ENCODE measurements at places on chromosomes 5 and 9.

DNA sequence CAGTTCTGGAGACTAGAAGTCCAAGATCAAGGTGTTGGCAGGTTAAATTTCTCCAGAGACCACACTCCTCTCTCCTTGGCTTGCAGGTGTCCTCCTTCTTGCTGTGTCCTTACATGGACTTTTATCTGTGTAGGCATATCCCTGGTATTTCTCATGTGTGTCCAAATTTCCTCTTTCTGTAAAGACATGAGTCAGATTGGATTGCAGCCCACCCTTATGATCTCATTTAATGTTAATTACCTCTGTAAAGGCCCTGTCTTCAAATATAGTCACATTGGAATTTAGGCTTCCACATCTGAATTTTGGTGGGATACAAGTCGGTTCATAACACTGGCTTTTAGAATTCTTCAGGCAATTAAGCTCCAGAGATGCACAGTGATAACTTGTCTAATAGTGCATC lies 322.2 kb upstream of the GRIA1 start:
- no peak for DNase-seq

DNA sequence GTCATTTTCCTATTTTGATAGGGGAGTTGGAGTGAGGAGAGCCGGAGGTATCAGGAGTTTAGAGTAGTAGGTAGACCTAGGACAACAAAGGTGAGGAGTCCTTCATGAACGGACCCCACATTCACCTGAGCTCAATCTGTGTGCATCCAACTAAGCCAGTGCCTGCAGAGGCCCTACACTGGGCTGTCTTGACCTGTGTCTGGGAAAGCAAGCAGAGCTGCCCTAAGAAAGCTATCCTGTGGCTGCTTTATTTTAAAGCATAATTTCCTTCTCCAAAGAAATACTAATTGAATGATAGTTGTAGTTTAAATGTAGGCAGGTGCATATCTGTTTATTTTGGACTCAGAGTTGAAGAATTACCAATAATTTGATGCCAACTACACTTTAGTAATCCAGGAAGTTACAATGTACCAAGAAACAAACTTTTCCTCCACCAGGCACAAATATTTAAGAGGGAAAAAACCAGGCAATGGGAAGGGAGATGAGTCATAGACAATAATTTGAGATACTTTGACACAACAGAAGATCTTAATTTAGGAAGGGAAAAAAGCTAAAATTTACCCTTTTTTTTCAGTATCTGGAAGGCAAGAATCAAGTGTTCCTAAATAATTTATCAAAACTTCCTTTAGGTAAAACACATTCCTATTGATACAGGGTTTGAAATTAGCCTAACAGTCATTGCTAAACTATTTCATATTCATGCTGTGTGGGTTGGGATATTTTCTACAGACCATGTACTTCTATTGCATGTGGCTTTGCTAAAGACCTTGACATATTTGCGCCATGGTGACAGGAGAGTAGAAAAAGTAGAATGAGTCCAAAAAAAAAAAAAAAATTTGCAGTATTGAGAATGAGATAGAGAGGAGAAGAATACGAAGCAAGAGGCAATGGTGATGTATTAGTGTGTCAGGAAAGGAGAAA lies 376.6 kb upstream of the TUSC1 start:
- DNase-seq = no peak

GRCh38 chr9:125979383-125979782 lies 232.2 kb downstream of the PBX3 start:
- no peak for DNase-seq

DNA sequence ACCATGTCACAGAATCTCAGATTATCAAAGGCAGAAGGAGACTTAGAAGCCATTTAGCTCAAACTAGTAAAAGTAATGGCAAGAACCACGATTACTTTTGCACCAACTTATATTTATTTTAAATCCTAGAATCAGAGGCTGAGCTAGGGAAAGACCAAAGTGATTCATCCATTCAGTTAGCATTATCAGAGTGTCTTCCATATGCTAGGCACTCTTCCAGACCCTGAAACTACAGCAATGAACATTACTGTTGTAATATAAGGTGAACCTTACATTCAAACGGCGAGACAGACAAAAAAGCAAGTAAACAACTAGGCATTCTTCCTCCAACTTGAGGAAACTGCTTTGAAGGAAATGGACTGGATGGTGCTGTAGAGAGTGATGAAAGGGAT lies 7.9 kb downstream of the PDE6A start:
- no peak for DNase-seq

DNA sequence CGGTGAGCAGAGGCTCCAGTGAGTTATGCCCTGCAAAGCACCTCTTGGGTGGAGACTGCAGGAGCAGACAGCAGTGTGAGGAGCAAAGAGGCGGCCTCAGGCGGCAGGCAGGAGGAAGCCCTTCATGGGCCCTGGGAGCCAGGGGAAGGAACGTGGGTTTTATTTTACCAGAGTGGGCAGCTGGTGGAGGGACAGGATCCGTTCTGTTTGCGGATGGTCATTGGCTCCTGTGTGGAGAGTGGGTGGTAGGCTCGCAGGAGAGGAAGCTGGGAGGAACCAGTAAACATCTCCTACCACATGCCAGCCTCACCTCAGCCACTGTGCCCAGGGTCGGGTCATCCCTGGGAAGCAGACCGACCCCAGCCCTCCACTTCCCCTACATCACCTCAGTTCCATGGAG lies 24.4 kb downstream of the HNRNPH1 start:
- DNase-seq = no peak

DNA sequence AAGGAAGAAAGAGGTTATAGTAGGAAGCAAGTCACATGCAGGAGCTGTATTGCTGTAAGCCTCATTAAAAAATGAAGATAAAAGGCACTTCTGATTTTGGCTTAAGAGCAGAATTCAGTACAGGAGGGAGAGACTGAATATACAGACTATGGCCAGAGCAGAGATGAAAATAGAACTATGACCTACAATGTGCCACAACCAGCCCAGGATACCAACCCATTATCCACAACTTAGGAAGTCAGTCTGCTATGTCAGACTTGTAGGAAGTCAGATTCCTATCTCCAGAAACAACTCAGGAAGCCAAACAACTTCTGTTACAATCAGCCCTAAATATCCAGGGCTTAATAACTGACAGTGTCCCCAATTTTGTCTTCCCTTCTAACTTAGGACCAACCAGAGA lies 156.2 kb upstream of the ANKH start:
- no peak for DNase-seq

GRCh38 chr5:43065387-43065947 lies 25.3 kb upstream of the ANXA2R start:
- DNase-seq = no peak

DNA sequence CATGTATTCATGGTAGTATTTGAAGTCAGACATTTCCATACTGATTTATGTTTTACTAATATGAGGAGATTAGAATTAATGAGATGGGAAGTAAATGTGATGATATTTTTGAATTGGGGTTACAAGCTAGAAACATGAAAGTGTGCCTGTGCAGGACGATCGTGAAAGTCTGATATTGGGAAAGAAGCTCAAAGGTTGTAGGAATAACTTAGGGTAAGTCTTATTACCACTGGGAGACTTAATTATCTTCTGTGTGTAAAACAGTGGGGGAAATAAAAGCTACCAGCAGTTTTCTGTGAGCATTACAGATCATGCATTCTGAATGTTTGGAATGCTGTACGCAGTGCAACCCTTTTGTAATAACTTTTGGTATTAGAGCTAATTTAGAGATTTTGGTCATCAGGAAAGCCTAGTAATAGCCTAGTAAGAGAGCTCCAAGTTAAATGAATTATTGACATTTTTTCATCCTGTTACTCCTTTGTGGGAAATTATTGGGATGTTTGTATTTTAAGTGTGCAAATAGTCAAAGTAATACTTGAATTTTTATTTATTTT lies 153.9 kb downstream of the PCSK5 start:
- no peak for DNase-seq

GRCh38 chr5:57783693-57784092 lies 301.1 kb upstream of the ACTBL2 start:
- DNase-seq = no peak

DNA sequence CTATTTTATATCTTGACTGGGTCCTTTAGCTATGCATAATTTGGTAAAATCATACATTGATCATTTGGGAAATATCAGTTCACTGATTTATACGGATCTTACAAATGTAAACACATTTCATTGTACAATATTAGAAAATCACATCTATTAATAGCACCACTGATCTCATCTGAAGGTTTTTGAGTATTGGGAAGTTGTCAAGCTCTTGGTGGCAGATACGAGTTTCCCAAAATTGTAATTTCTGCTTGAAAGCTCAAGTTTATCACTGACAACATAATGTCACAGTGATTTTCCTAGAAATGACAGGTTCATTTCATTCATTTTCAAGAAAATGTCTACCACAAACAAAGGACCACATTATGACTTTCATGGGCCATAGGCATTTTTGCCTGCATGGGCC lies 3.0 kb upstream of the MACROH2A1 start:
- DNase-seq = no peak

- no peak for DNase-seq
Measured at GRCh38 chr9:33264003-33264472, 470 bp downstream of the BAG1 start.

GRCh38 chr9:12784461-12785259 lies 9.8 kb downstream of the LURAP1L start:
- DNase-seq = no peak

DNA sequence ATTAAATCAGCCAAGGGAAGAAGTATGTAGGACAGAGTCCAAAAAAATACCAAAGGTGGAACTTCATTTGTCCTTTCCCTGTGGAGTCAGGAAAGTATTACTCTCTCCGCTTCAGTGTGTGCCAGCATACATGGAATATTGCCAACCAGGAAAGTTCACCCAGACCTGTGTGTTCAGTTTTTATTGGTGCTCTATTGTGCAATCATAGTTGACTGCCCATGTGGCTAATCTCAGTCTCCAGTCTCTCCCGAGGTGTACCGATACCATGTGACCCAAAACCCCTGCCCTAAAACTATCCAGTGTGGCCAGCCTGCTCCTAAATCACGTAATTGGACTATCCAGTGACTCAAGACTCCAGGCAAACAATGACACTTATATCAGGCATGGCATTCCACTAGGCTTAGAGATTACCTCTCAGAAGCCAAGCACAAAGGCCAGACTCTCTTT lies 38.8 kb downstream of the NFX1 start:
- DNase-seq = no peak

- no peak for DNase-seq
Measured at GRCh38 chr5:175491223-175491622, 12.9 kb downstream of the SFXN1 start.

Data from stimulated activated CD8-positive, alpha-beta memory T cell treated with anti-CD3 and anti-CD28 coated beads, Interleukin-12 subunit alpha, Interleukin-12 subunit beta, amount 100 ng/mL, for 1 hour (primary cell).